ENCODE measurements at places on chromosomes 16 and 17.
A peak's percentile ranks its signal among the peaks of the same experiment; 100 is the strongest.

GRCh38 chr16:78689028-78689427, 589.6 kb downstream of the WWOX start:
- DNase-seq = no peak

GRCh38 chr16:48451323-48451722, 66.1 kb upstream of the SIAH1 start:
- no peak for DNase-seq

DNA sequence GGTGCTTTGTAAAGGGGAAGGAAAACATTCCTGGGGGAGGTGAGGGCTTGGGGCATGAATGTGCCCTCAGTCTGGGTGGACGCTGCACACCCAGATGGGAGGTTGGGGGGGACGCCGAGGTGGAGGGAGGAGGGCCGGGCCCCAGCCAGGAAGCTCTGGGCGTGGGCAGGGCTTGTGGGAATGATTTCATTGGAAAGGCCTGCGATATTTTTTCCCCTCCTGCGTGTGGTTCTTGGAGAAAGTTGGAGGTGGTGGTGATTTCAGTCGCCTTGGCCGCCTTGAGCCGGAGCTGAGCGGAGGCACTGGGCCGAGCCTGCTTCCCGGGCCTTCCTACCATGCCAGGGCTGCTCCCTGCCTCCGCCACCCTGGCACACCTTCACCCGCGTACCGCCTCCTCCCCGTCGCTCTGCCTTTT, 26.4 kb upstream of the CLEC18A start:
- no peak for DNase-seq

GRCh38 chr17:64133546-64134215, 3.7 kb upstream of the ERN1 start:
- DNase-seq = peak; percentile 20

- DNase-seq = no peak
Measured at GRCh38 chr16:66299349-66299748, 67.1 kb upstream of the CDH5 start.

DNA sequence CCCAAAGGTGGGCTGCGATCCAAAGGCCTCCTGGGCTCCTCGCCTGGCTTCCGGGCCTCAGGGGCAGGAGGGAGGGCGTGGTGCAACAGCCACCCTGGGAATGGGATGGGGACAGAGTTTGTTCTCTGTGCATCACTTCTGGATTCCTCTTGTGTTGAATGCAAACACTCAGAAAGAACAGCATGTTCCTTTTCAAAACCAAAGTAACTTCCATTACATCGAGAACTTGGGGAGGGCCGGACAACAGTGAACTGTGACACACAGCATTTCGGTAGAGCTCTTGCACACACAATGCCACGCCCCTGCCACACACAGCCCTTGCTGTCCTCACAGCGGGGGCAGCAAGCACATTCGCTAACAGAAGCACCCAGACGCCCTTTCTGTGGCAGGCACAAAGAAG, 36.1 kb upstream of the FASN start:
- no peak for DNase-seq

DNA sequence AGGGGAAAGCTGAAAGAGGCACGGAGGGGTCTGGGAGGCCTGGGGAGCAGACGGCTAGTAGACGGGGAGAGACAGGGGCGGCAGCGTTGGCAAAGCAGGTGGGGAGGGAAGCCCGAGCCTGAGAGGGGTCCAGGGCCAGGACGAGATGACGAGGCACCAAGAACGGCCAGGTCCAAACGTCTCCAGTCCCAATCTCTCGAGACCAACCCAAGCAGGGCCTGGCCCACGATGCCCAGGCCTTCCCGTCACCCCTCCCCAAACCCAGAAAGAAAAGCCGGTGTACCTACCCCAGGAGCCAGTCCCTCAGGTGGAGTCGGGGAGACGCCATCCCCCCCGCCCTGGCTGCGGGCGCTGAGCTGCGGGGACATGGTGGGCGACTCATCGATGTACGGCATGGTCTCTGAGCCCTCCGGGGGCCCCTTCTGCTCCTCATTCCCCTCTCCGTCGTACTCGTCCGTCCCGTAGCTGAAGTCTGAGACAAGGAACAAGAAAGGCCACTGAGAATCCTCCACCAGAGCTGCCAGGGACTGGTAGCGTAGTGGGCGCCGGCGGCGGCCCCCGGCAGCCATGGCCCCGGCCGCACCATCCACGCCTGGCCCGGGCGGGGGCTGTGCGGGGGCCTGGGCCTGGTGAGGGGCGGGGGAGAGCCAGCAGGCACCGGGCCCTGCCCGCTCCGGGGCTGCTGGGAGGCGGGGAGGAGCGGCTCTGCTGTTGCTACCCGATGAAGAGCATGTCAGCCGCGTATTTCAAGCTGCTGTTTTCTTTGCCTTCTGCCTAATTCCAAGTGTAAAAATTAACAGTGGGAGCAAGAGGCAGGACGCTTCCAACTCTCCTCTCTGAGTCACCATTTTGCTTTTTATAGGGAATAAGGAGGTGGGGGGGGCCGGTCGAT, 54.6 kb downstream of the ABR start:
- no peak for DNase-seq

GRCh38 chr16:75019007-75019406, 20.2 kb downstream of the ZNRF1 start:
- DNase-seq = no peak

- DNase-seq = no peak
Measured at GRCh38 chr17:80671039-80671824, 126.6 kb downstream of the RPTOR start.

GRCh38 chr17:11241611-11242226, 706 bp downstream of the SHISA6 start:
- no peak for DNase-seq

DNA sequence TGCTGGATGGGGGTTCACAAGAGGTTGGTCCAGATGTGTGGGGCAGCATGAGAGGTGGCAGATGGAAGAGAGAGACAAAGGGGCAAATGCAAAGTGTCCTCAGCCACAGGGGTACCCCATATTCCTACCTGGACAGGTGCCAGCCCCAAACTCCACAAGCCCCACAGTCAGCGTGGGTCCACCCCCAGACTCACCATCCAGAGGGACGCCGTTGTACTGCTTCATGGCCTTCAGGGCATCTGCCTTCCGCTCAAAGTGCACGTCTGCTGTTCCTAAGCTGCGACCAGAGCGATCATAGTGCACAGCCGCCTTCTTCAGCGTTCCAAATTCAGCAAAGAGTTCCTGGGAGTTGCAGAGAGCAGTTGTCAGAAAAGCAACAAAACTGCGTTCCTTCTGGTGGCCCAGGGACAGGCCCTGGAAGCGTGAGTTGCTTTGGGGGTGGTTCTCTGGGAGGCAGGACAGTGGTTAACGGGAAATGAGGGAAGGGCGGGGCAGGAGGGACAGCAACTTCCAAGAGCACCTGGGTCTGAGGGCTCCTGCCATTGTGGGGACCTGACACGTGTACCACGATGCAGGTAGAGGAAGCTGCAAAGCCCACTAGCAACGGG, 2.3 kb downstream of the ALYREF start:
- no peak for DNase-seq

All from CD4-positive, alpha-beta T cell treated with Interleukin-15 for 1 hour (primary cell).